A549 treated with dexamethasone at 1 μM for 4 hours (cell line): ENCODE measurements at places on chromosomes 7 and 10. TPM values are rescaled to one million over a fixed set of nuclear protein-coding genes. Genes with fewer than 3 reads are reported as not detected.

Gene GIMAP1
- not detected in 5 replicates for total RNA-seq

Gene TEX36
- not detected in 5 replicates for total RNA-seq

Gene SFTPA2
- not detected in 5 replicates for total RNA-seq

Gene SNX10
- total RNA-seq: 3.6 to 5.0 TPM (median 4.1 TPM) in 5 replicates

Gene FGFBP3
- total RNA-seq: 2.1 to 2.4 TPM (median 2.3 TPM) in 5 replicates

Gene OR13A1
- 0.04 to 0.05 TPM in 2 of 5 replicates, not detected in the others for total RNA-seq

Gene MORN4
- total RNA-seq: 5.8 to 7.0 TPM (median 6.4 TPM) in 5 replicates

Gene GOLGA7B
- total RNA-seq: 3.1 to 4.2 TPM (median 3.8 TPM) in 5 replicates

Gene SLC26A4
- 0.02 to 0.11 TPM (median 0.06 TPM) in 5 replicates for total RNA-seq

Gene SP4
- total RNA-seq: 0.92 to 2.0 TPM (median 1.5 TPM) in 5 replicates

Gene CRYGN
- not detected in 5 replicates for total RNA-seq

Gene AFAP1L2
- total RNA-seq: 20.2 to 24.3 TPM (median 21.7 TPM) in 5 replicates

Gene STK17A
- total RNA-seq: 21.7 to 24.5 TPM (median 23.5 TPM) in 5 replicates

Gene KLF14
- 0.02 to 0.05 TPM in 2 of 5 replicates, not detected in the others for total RNA-seq

Gene LMTK2
- 7.9 to 13.8 TPM (median 12.4 TPM) in 5 replicates for total RNA-seq

Gene PDGFA
- total RNA-seq: 30.3 to 38.1 TPM (median 34.4 TPM) in 5 replicates
